ENCODE measurements at places on chromosomes 12 and 14.
A peak's percentile ranks its signal among the peaks of the same experiment; 100 is the strongest.

DNA sequence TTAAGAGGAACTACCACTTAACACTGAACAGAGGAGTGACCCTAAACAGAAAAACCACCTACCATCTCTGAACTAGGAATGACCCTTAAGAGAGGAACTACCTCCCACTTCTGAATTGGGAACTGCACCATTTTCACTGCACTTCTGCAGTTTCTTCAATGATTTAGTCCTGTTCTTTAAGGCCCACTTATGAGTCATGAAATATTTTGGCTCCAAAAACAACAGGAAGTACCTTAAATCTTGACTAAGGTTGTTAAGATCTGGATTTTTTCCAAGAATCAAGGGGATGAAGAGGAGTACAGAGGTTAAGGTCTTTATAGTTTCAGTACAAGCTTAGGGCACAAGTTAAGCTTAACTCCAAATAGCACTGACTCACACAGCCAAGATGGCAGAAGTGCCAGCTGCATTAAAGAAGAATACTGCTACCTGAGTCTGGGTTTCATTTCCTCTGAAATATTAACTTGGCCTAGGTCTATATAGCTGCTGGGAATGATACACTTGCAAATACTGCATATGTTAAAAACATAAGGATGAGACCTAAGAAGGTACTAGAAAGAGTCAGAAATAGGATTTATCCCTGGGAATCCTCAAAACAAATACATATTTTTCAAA, 4.2 kb downstream of the NPC2 start:
- no peak for DNase-seq

GRCh38 chr14:94571395-94571794, 9.8 kb upstream of the SERPINA5 start:
- peak; percentile 27 for DNase-seq

DNA sequence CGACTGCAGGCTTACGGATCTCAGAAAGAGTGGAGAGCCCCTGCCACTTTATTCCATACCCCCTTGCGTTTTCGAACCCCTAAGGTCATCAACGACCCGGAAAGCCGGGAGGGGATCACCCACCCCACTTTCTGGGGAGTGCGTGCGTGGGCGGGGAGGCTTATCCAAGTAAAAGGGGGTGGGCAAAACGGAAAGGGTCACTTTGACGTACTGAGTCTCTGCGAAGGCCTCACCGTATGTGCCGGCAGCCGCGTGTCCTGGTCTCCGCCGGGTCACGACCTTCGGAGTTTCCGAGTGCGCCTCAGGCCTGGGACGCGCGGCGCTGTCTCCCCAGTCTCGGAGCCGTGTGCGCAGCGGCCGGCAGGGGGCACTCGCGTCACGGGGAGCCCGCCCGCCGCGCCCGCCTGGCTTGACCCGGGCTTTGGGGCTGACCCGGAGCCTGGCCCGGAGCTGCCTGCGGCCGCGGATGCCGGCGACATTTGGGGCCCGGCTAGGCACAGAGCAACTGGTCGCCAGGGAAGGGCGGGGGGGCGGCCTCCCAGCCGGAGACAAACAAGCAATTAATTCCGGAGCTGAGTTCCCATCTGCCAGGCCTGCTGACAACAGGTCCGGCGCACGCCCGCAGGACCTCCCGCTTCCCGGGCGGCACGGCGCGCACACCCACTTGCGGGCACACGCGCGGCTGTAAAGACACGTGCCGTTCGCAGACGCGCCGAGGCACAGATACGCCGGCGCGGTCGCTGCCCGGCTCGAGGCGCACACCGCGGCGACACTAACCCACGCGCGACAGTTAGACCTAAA, 890 bp upstream of the KIF26A start:
- DNase-seq = peak; percentile 38

DNA sequence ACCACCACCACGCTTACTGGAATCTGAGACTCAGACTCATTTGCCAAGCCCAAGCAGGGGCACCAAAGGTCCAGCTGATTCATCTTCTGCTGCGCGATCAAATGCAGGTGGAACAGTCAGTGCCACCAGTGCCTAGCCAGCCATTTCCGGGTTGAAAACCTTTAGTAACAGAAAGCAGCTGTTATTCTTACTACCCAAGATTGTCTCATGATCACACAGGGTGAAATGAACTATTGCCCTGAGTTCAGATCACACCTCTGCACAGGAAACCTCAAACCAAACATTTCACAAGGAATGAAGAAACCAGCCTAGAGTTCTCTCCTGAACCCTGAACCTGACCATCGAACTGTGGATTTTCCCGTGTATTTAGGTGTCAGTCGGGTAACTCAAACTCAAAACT, 88.9 kb downstream of the RIMBP2 start:
- no peak for DNase-seq

DNA sequence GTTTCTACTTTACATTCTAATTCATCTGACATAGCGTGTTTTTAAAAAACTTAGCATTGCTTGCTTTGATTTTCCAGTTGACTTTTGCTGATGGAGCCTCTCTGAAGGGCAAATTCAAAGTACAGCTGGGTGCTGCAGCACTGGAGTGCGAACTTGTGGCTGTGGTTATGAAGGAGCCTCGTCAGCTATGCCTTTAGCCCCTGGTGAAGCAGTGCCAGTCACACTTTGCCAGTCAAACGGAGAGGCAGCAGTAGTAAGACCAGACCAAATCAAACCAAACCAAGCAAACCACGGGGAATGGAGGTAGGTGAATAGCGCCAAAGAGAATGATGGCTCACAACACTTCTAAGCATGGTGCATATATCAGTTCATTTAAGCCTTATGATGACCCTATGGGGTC, 15.1 kb upstream of the SLC38A2 start:
- no peak for DNase-seq

- no peak for DNase-seq
These were observed 55.8 kb downstream of the DAD1 start for GRCh38 chr14:22533057-22533704.

DNA sequence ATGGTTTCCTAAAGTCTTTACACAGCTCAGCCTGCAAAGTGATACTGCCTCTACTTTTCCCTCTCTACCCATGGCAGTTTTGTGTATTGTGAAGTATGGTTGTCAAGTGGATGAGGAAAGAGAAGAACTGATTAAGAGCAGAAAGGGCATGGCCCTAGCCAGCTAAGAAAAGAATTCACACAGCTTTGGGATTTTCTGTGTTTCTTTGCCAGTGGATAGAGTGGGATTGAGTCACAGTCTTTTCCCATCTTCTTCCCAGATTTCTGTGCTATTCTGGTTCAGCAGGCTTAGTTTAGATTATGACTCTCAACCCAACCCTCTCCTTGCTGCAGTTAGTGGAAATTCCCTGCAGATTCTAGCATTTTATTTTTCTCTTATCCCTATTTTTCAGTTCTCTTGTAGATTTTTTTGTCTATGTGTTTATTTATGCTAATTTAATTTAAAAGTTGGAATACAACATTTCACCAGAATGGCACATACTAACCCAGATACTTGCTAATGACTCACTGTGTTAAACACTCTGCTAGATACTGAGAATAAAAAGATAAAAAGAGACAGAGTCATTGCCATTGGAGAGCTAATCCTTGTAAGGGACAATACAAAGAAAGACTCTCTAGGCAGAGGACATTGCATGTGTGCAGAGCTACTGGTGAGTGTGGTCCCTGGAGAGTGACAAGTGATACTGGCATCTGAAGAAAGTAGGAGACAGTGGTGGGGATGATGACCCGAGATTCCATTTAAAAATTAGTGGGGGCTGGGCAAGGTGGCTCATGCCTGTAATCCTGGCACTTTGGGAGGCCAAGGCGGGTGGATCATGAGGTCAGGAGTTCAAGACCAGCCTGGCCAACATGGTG, 106.3 kb downstream of the ST8SIA1 start:
- DNase-seq = no peak

DNA sequence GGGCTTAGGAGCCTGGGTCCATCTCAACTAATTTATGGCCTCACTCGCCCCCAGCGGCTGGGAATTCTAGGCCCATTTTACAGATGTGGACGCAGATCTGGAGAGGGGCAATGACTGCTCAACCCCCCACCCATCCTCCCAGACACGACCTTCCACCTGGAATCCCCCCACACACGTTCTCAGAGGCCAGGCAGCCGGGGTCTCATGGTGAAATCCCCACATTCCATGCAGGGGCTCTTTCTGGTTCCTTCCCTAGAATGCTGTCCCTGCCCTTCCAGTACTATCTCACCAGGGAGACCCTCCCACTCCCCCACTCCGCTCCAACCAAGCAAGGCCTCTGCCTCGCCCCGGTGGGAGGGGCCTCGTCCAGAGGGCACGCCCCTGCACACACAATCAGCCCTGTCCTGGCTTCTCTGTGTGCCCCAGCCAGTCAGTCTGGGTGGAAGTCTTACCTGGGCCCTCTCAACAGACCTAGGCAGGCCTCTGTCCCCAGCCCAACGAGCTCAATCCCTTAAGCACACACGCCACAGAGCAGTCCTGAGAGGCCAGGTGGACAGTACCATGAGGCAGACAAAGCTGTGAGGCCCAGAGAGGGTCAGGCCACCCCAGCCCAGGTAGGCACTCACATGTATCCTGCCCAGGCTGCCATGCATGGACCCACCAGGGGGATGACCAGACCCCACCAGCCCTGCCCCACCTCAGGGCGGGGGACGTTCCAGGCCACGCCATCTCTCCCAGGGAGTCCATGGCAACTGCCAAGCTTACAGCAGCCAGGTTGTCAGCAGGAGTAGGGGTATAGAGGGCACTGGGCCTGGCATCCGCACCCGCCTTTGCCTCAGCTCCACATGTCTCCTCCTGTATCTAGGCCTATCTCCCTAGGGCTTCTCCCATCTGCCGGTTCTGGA, 1.3 kb upstream of the ANKRD9 start:
- no peak for DNase-seq

DNA sequence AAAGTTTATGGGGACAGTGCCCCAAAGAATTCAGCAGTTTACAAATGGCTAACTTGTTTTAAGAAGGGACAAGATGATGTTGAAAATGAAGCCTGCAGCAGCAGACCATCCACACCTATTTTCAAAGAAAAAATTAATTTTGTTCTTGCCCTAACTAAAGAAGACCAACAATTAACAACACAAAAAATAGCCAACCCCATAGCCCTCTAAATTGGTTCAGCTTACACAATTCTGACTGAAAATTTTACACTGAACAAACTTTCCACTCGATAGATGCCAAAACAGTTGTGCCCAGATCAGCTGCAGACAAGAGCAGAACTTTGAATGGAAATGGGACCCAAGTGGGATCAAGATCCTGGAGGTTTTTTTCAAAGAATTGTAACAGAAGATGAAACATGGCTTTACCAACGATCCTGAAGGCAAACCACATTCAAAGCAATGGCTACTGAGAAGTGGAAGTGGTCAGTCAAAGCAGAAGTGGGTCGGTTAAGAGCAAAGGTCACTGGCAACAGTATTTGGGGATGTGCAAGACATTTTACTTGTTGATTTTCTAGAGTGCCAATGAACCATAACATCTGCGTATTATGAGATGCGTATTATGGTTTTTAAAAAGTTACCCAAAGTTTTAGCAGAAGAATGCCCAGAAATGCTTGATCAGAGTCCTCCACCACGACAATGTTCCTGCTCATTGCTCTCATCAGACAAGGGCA, 30.0 kb downstream of the SLC39A9 start:
- DNase-seq = no peak

- DNase-seq = no peak
These were observed 4.0 kb upstream of the SYCP3 start for GRCh38 chr12:101743242-101743641.

GRCh38 chr14:95163666-95164065, 6.3 kb upstream of the DICER1 start:
- no peak for DNase-seq

DNA sequence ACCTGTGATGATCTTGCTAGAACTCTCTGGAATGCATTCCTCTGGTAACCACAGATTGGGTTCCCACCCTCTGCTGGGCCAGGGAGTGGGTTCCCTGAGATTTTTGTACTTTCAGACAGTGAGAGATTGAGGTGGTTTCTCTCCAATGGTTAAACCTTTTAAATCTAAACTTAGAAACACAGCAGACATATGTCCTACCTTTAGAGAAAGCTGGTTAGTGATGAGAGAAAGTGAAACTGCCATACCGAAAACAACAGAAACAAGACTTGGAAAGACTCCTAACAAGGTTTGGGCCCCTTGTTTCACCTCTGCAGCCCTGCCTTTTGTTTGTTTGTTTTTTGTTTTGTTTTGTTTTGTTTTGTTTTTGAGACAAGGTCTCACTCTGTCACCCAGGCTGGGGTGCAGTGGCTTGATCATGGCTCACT, 9.7 kb upstream of the SGPP1 start:
- DNase-seq = no peak

DNA sequence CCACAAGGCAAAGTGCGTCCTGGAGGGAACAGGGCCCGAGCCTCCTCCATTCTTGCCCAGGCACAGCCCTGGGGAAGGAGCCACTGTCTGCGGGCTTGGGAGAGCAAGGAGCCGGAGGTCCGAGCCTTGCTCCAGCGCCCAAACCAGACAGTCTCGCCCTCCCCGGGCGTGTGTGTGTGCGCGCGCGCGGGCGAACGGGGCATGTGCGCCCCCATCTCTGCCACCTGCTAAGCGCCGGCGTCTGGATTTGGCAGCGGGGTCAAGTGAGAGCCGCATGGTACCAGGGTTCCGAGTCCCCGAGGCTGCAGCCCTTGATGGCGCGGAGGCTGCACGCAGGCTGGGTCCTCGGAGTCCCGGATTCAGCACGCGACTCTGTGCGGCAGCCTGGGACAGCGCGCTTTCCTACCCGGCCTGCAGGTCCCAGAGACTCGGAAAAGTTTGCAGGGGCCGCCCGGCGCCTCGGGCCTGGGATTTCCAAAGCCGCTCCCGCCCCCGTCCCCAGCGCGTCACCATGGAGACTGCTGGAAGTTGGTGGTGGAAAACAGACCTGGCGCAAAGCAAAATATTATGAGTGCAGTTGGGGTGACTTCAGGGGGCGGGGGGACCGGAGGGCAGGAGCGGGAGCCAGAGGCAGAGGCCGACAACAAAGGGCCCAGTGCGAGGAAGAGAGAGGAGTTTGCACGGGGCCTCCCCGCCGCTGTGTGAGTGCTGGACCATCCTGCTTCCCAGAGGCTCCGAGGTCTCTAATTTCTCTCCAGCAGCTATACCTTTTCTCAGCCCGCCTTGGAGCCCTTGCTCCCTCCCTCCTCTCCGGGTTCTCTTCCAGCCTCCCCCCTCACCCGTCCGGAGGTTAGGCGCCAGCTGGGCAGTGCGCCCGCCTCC, 4.2 kb downstream of the RFX4 start:
- DNase-seq = no peak

GRCh38 chr14:74919421-74920165, 3.5 kb downstream of the RPS6KL1 start:
- DNase-seq = no peak

DNA sequence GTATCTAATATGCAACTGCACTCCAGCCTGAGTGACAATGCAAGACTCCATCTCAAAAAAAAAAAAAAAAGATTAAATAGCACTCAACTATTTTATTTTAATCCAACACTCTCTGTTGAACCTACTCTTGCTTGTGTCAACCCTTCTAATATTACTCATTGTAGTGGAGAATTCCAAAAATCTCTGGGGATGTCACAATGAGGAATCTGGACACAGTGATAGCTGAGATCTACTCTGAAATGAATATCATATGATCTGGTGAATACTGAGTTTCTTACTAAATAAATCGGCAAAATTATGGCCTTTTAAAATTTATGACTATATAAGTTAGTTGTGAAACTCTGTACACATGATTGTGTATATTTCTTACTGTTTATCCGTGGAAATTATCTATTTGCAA, 418.2 kb downstream of the BCAT1 start:
- DNase-seq = no peak

All from muscle of arm (tissue), 14 donors.